ENCODE measurements at places on chromosomes 6 and 20.

GRCh38 chr6:23608931-23609435, 517.0 kb upstream of the NRSN1 start:
- DNase-seq = no peak

DNA sequence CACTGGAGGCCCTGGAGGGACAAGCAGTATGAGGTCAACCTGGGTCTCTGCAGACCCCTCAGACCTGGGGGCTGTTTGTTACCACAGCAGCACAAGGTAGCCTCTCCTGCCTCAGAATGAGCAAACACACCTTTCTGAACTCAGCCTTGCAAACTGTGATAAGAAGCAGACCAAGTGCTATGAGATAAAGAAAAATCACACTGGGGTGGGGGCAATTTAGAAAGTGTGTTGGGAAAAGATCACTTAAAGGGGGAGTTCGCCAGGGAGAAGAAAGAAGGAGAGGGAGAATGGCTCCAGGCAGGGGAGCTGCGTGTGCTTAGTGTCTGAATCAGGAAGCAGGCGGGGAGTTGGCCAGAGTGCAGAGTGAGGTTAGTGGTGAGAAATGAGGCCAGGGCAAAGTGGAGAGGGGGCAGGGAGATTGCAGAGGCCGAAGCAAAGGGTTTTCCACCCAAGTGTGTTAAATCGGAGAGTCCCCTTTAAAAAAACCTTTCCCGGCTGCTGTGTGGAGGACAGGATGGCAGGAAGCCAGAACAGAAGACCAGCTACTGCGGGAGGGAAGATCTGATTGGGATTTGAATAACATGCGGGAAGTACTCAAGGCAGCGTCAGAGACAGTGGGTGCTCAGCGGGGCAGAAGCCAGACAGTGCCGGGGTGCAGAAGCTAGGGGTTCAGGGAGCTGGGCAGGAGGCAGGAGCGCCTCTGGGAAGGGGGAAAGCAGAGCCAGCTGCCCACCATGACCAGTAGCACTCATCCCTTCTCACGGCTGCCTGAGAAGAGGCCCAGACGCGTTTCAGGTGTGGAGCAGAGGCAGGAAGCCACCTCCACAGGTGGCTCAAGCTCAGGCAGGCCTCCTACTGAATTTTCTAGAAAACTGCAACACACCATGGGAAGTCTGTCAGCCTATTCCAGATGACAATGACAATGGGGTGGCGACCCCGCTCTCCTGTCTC, 9.0 kb downstream of the ADA start:
- DNase-seq = peak; percentile 52

GRCh38 chr20:32969356-32970114, 34.7 kb downstream of the SUN5 start:
- DNase-seq = no peak

DNA sequence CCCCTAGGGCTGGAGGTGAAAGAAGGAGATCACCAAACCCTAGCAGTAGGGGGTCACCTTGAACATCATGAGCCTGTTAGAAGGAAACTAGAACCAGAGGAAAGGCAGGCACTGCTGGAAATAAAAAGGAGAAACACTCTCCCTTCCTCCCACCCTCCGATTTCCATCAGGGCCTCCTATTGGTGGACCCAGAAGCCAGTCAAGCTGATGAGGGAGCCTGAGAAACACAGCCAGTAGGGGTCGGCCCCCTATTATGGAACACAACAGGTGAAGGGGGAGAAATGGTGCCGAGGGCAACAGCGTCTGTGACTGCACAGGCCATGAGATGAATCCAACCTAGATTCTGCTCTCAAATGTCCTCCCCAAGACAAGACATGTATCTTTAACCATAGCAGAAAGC, 156.1 kb upstream of the LRFN2 start:
- no peak for DNase-seq

DNA sequence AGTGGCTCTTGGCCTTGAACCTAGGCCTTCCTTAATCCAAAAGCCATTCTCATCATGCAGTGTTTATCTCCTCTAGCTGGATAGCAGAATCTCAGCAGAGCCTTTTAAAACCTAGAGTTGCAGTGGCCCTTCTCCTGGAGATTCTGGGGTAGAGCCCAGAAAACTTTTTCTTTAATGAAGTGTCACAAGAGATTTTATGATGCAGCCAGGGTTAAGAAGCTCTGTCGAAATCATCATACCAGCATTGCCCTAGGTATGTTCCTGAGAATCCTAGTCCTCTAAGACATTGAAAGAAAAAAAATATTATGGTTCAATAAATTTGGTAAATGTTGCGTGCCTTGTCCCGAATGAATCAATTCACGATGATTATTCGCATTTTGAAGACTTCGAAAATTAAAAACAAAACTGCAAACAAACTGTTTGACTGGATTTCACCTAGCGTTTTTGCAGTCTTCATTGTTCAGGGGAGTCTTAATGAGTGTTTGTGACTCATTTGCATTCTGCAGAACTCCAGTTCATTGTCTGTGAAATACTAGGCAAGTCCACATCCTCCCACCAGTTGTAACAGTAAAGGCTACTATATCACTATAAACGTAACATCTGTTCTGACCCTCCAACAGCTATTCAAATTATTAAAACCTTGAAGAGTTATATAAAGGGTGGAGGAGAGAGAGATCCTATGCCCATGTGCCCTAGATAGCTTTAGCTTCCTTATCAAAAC, 198.6 kb downstream of the UST start:
- DNase-seq = no peak

GRCh38 chr6:122749451-122750050, 30.0 kb upstream of the FABP7 start:
- no peak for DNase-seq

GRCh38 chr20:49437057-49437456, 45.4 kb downstream of the KCNB1 start:
- DNase-seq = no peak

DNA sequence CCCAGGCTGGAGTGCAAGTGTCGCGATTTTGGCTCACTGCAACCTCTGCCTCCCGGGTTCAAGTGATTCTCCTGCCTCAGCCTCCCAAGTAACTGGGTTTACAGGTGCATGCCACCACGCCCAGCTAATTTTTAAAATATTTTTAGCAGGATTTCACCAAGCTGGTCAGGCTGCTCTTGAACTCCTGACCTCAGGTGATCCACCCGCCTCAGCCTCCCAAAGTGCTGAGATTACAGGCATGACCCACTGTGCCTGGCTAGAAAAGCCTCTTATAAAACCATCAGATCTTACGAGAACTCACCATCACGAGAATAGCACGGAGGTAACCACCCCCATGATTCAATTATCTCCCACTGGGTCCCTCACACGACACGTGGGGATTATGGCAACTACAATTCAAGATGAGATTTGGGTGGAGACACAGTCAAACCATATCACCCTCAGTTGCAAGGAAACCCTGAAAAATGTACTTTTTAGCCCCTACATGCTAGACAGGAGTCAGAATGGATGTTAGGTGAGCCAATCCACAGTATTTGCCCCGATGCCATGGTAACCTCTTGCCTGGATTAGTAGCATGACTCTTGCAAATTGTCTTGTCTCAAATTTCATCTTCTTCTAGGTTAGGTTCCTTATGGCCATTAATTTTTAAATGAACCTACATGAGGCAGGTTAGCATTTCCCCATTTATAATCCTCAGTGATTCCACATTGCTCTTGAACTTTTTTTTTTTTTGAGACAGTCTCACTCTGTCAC, 17.1 kb upstream of the SASH1 start:
- DNase-seq = no peak

DNA sequence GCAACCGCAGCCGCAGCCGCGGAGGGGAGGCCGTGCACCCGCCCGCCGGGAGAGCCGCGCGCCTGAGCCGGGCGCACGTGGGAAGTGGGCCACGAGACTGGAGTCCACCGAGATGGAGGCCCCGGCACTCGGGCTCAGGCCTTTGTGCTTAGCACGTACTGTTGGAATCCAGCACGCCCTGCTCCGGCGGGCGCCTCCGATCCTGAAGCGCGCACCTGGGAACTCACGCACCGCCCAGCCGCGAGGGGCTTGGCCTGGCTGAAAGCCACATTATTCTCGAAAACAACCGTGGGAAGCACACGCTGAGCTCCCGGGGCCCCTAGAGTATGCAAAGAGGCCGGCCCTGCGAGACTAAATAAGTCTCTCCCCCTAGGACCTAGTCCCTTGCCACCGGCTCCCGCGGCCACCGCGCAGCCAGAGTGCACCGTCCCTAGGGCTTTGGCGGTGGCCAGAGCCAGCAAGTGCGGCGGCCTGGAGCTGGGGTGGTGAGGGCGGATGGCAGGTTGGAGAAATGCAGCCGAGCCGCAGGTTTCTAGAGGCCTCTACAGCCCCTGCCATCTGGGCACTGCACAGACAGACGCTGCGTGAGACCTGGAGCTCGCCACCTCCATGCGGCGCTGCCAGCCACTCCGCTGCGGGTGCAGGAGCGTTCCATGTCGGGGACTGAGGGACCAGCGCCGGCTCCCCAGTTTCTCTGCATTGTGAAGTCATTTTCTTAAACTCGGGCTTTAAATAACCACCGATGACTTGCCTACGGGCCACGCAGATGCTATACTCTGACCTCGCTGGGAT, 42.0 kb upstream of the LY86 start:
- DNase-seq = peak; percentile 9

DNA sequence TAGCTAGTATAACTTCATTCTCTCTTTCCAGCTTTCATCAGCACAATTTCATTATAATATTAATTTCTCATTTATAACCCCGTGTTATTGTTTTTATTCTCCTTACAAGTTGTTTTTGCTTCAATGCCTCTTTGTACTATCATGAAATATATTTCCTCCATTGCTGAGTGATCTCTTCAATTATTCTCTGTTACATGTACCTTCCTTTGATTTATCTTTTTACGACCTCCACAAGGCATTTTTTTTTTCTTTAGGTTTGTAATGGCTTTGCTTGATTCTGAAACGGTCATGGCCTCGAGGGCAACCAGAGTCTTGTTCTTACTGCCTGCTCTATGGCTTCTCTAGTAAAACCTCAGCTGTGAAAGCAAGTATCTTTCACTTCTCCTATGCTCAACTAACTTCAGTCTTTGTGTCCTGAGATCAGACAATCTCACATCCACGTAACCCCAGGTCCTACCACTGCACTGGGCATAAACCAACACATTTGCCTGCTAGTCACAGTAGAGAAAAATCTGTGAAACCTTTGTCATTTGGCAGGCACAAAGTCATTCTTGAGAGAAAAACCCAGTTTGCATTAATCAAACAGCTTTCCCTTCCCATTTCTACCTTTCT, 119.9 kb downstream of the UST start:
- no peak for DNase-seq

DNA sequence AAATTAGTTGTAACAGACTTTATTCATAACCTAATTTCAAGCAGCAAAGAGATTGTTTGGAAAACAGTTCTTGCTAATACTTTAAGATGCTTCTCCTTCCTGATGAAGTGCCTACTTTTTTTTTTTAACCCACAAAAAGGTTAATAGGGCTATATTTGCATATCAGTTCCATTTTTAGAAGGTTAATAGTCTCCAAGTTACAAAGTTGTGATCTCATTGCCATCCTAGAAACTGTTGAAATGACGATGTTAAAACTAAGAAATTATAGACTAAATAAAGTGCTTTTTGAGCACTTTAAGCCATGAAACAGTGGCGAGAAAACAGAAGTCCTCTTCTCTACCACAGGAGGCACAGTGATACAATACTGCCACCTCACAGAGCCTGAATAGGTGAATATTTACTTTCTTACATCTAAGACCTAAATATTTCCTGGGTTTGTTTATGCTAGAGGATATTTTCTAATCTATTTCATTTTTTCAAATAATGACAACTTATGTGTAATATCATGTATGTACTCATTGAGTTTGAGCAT, 5.3 kb downstream of the RNF144B start:
- no peak for DNase-seq

DNA sequence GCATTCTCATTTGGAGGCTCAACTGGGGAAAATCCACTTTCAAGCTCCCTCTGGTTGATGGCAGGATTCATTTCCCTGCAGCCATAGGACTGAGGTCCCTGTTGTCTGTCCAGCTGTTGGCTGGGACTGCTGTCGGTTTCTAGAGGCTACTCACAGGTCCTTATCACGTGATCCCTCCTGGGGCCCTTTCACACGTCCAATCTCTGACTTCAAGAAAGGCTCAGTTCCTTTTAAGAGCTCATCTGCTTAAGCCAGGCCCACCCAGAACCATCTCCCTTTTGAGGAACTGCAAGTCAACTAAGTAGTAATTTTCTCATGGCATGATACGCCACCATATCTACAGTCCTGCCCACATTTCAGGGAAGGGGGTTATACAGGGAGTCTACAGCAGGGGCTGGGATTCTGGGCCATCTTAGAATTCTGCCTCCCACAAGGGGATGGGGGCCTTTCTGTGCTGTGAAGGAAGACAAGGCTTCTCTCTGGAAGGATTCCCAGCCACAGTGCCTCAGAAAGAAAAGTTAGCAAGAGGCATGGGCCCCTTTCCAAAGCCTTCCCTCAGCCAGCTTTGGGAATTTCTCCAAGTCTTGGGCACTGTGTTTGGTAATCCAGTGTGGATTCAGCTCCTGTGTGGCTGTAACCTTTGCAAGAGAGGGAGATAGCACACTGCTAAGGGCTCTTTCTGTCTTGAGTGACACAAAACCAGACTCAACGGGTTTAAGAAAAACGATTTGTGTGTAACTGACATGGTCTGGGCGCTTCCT, 66.4 kb downstream of the CTCFL start:
- no peak for DNase-seq

GRCh38 chr6:93017213-93017612, 402.1 kb downstream of the EPHA7 start:
- DNase-seq = no peak

- DNase-seq = no peak
These were observed 56.5 kb upstream of the ADTRP start for GRCh38 chr6:11835065-11835464.

- no peak for DNase-seq
These were observed 40.8 kb upstream of the TMEM244 start for GRCh38 chr6:129901910-129902309.

DNA sequence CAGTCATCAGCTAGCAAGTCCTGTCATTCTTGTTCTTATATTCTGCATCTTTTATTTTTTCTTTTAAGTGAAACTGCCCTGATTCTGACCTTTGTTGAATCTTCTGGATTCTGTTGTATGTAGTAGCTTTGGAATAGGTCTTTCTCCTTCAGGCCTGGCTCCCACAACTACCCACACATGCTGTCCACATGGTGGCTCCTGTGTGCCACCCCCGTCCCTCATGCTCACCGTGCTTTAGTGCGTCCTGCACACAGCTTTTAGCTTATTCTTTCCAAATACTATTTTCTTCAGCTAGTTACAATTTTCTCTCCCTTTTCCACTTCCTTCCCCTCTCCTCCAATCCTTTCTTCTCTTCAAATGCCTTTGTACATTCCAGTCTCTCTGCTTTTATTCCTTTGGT, 61.8 kb downstream of the CTNNBL1 start:
- no peak for DNase-seq

GRCh38 chr6:109445382-109445781, 4.9 kb downstream of the SMPD2 start:
- DNase-seq = no peak

DNA sequence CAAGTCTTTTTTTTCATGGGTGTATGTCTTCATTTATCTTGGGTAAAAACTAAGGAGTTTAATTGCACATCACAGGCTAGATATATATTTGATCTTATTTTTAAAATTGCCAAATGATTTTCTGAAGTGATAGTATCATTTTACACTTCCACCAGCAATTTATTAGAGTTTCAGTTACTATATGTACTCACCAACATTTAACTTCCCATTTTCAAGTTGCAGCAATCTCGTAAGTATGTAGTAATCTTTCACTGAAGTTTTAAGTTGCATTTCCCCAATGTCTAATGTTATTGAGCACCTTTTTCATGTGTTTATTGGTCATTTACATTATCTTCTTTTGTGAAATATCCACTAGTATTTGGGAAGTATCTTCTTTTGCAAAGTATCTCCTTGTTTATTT, 277.4 kb upstream of the CNR1 start:
- DNase-seq = no peak

Measured in CD4-positive, alpha-beta T cell treated with Interleukin-17A for 4 hours (primary cell).